ENCODE measurements at places on chromosomes 12 and 14. TPM values are rescaled to one million over a fixed set of nuclear protein-coding genes. Genes with fewer than 3 reads are reported as not detected.

Gene KCNK10
- not detected for total RNA-seq

Gene EFCAB11
- total RNA-seq, result 8.7 TPM

Gene CRACR2A
- total RNA-seq, result 0.13 TPM

Gene PARP11
- 6.7 TPM for total RNA-seq

Gene RCOR1
- 27.4 TPM for total RNA-seq

Gene GPR84
- total RNA-seq, result not detected

Gene PLEK2
- not detected for total RNA-seq

Gene RNASE1
- not detected for total RNA-seq

Gene CPNE6
- total RNA-seq, result not detected

Gene CLEC1B
- not detected for total RNA-seq

Gene ZNF664
- total RNA-seq, result 133 TPM

Gene PROX2
- not detected for total RNA-seq

Gene CACNA1C
- total RNA-seq, result 59.1 TPM

Gene GPR65
- total RNA-seq, result not detected

Gene DBX2
- not detected for total RNA-seq

Gene ARHGEF25
- total RNA-seq, result 27.6 TPM

All from osteocyte (in vitro differentiated cells).